Esophagus squamous epithelium (tissue), 5 donors: ENCODE measurements at places on chromosomes 11 and 22. TPM values are rescaled to one million over a fixed set of nuclear protein-coding genes. Genes with fewer than 3 reads are reported as not detected.

DNA sequence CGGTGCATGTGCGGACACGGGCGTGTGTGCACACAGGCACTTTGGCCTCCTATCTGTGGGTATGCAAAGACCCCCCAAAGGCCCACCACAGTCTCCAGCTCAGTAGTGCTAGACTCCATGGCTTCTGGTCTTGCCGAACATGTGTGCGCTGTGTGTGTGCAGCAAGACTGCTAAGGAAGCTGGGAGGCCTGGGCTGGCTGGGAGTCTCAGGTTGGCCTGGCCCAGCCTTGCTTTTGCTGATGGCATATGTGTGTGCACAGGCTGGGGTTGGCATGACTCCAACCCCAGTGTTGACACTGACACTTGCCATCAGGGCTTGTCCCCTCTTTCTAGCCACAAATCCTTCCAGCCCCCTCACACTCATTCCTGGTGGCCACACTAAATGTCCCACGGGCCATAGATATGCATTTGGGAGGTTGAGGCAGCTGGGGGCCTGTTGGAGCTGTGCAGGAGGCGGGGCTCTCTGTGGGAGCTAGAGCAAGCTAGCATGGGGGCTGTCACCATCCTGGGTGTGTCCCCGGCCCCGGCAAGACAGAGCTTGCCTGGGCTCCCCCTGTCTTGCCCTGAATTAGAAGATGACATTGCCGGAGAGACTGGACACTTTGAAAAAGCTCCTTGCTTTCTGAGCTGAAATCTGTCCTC, 60.9 kb upstream of the NECTIN1 start:
- no peak overlapping the region for H3K4me3 ChIP-seq
- DNase-seq: no peak
- H3K4me1 ChIP-seq: no peaks in the 10 kb centered on the region
- H3K27me3 ChIP-seq: no peaks in the 10 kb centered on the region
- H3K27ac ChIP-seq: no peak overlapping the region

- DNase-seq: no peak
- H3K4me3 ChIP-seq: peak overlapping the region; percentile 80
- H3K4me1 ChIP-seq: peaks cover 11% of the 10 kb centered on the region
- H3K36me3 ChIP-seq: no peaks in the 10 kb centered on the region
Measured at GRCh38 chr11:911031-911889, 650 bp upstream of the CHID1 start.

GRCh38 chr11:33952805-33953204, 60.9 kb upstream of the LMO2 start:
- H3K4me3 ChIP-seq: no peak overlapping the region
- DNase-seq: no peak
- H3K27me3 ChIP-seq: no peaks in the 10 kb centered on the region
- peaks cover 8% of the 10 kb centered on the region for H3K4me1 ChIP-seq
- H3K27ac ChIP-seq: no peak overlapping the region
- no peaks in the 10 kb centered on the region for H3K36me3 ChIP-seq

DNA sequence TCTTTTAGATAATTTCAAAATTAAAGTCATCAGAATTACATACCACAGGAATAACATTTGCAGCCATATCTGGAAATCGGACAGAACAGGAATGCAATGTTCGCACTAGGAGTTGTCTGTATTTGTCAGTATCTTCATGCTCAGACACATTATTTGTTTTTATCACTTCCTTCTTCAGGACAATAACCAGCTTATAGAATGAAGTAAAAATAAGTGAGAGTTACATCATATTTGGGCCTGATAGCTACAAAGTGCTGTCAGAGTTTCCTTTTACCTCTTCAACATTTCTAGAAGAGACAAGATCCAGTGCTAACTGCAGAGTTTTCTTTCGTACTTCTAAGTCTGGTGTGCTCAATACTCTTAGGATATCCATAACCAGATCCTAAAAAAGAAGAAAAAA, 18.9 kb downstream of the COPB1 start:
- H3K27ac ChIP-seq: no peak overlapping the region
- DNase-seq: no peak
- H3K27me3 ChIP-seq: no peaks in the 10 kb centered on the region
- no peaks in the 10 kb centered on the region for H3K4me1 ChIP-seq
- H3K36me3 ChIP-seq: peaks cover 8% of the 10 kb centered on the region

Gene CHADL
- total RNA-seq: 2.7 TPM

DNA sequence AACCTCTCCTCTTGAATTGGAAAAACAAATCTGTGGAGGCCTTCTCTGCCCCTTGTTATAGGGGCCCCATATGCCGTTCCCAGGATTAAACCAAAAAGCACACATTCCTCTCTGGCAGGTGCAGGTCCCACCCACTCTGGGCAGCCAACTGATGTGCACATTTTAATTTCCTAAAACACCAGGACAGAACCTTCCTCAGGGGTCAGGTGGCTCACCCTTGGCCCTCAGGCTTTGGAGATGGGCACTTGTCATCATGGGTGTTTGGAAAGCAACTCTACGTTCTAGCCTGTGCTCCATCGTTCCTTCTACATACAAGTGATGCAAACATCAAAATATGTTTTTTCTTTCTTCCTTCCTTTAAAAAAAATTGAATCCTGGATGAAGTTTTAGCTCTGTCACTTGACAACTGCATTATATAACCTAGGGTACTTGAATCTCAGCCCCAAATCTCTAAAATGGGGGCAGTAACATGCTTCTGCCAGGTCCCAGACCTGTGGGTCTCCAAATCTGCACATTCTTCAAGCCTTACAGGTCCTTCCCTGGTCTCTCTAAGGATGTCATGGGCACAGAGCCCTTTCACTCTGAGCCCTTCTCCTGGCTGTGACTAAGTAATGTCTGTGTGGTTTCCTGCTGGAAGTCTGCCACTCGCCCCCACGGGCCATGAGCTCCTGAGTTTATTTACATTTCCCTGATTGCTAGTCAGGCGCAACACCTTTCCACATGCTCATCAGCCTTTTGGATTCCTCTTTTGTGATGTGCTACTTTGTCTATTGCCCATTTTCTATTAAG, 43.8 kb downstream of the KCNQ1OT1 start:
- no peaks in the 10 kb centered on the region for H3K4me1 ChIP-seq
- H3K27ac ChIP-seq: no peak overlapping the region
- H3K36me3 ChIP-seq: no peaks in the 10 kb centered on the region
- no peak overlapping the region for H3K4me3 ChIP-seq
- no peak for DNase-seq
- H3K27me3 ChIP-seq: no peaks in the 10 kb centered on the region

- H3K4me1 ChIP-seq: no peaks in the 10 kb centered on the region
- no peaks in the 10 kb centered on the region for H3K27me3 ChIP-seq
- DNase-seq: no peak
- no peak overlapping the region for H3K27ac ChIP-seq
Measured at GRCh38 chr22:35422145-35422544, 22.2 kb downstream of the MCM5 start.

Gene ZNRF3
- total RNA-seq: 6.6 TPM

Gene ZNF214
- total RNA-seq: 2.1 TPM

DNA sequence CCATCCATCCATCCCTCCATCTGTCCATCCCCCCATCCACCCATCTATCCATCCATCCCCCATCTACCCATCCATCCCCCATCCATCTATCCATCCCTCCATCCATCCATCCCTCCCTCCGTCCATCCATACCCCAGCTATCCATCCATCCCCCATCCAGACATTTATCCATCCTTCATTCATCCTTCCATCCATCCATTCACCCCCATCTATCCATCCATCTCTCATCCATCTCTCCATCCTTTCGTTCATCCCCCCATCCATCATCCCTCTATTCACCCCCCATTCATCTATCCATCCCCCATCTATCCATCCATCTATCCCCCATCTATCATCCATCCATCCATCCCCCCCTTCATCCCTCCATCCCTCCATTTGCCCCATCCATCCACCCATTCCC, 97.5 kb downstream of the MPPED1 start:
- H3K4me3 ChIP-seq: no peak overlapping the region
- DNase-seq: no peak

Gene TSGA10IP
- not detected for total RNA-seq

Gene CLTCL1
- total RNA-seq: 6.5 TPM

GRCh38 chr11:33775467-33775807, 1.1 kb upstream of the FBXO3 start:
- H3K36me3 ChIP-seq: peaks cover 2% of the 10 kb centered on the region
- no peak overlapping the region for H3K4me3 ChIP-seq

DNA sequence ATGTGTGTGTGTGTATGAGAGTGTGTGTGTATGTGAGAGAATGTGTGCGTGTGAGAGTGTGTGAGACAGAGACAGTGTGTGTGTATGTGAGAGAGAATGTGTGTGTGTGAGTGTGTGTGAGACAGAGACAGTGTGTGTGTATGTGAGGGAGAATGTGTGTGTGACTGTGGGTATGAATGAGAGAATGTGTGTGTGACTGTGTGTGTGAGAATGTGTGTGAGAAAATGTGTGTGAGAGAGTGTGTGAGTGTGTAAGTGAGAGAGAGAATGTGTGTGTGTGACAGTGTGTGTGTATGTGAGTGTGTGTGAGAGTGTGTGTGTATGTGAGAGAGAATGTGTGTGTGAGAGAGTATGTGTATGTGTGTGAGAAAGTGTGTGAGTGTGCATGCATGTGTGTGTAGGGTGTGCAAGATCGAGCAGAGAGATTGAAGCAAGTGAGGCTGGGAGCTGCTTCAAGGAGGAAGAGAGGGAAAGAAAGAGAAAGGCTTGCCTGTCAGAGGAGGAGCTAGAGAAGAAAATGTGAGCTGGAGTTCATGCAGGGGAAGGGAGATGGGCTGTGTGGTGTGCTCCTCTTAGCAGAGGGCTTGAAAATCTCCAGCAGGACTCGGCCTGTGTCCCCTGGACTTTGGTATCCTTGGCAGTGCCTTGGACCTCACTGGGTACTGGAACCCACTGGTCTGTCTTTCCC, 27.7 kb upstream of the TP53I11 start:
- peaks cover 5% of the 10 kb centered on the region for H3K4me1 ChIP-seq
- no peak overlapping the region for H3K4me3 ChIP-seq
- H3K27ac ChIP-seq: peak overlapping the region; percentile 83
- H3K27me3 ChIP-seq: no peaks in the 10 kb centered on the region

- no peak for DNase-seq
- H3K27ac ChIP-seq: no peak overlapping the region
- H3K4me1 ChIP-seq: peaks cover 8% of the 10 kb centered on the region
- H3K27me3 ChIP-seq: peaks cover 4% of the 10 kb centered on the region
Measured at GRCh38 chr22:41974691-41975290, 5.5 kb downstream of the SEPTIN3 start.

DNA sequence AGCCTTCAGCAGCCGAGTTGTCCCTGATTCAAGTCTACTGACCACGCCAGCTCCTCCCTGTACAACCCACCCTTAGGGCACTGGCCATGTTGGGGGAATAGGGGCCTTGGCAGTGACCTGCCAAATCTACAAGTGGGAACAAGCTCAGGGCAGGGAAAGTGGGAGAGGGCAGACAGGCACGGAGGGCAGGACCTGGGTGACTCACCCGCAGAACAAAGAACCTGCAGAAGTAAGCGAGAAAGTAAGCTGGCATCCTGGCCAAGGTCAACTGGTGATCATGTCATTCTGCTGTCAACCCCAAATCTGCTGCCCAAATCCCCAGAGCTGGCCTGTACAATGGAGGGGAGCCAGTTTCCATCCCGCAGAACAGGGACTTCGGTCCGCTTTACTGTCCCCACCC, 7.9 kb upstream of the SCGB1A1 start:
- no peaks in the 10 kb centered on the region for H3K36me3 ChIP-seq
- H3K27ac ChIP-seq: peak overlapping the region; percentile 84
- no peaks in the 10 kb centered on the region for H3K27me3 ChIP-seq
- H3K4me1 ChIP-seq: peaks cover 26% of the 10 kb centered on the region
- H3K4me3 ChIP-seq: no peak overlapping the region
- DNase-seq: no peak

GRCh38 chr22:46657996-46658947, 38.1 kb downstream of the GRAMD4 start:
- H3K4me3 ChIP-seq: no peak overlapping the region
- H3K27me3 ChIP-seq: no peaks in the 10 kb centered on the region
- no peak overlapping the region for H3K27ac ChIP-seq
- no peak for DNase-seq

- H3K27me3 ChIP-seq: peaks cover 7% of the 10 kb centered on the region
- peaks cover 6% of the 10 kb centered on the region for H3K4me1 ChIP-seq
- H3K4me3 ChIP-seq: no peak overlapping the region
- no peaks in the 10 kb centered on the region for H3K36me3 ChIP-seq
Measured at GRCh38 chr11:19394525-19395016, 153.8 kb upstream of the E2F8 start.

Gene RAG1
- total RNA-seq: 0.34 TPM

Gene GANAB
- total RNA-seq: 95.0 TPM

- no peak overlapping the region for H3K27ac ChIP-seq
- peaks cover 7% of the 10 kb centered on the region for H3K4me1 ChIP-seq
- no peaks in the 10 kb centered on the region for H3K27me3 ChIP-seq
- no peaks in the 10 kb centered on the region for H3K36me3 ChIP-seq
Measured at GRCh38 chr11:123206791-123207434, 11.9 kb upstream of the CLMP start.

- no peak overlapping the region for H3K27ac ChIP-seq
- H3K4me3 ChIP-seq: no peak overlapping the region
- no peaks in the 10 kb centered on the region for H3K27me3 ChIP-seq
- H3K4me1 ChIP-seq: peaks cover 8% of the 10 kb centered on the region
- no peak for DNase-seq
Measured at GRCh38 chr22:19559324-19559811, 35.2 kb upstream of the CLDN5 start.

GRCh38 chr11:132943357-132943705, 589.0 kb downstream of the OPCML start:
- peaks cover 5% of the 10 kb centered on the region for H3K27me3 ChIP-seq
- no peak overlapping the region for H3K27ac ChIP-seq
- H3K36me3 ChIP-seq: no peaks in the 10 kb centered on the region
- no peak overlapping the region for H3K4me3 ChIP-seq
- peaks cover 4% of the 10 kb centered on the region for H3K4me1 ChIP-seq

- no peaks in the 10 kb centered on the region for H3K36me3 ChIP-seq
- no peak for DNase-seq
- no peak overlapping the region for H3K4me3 ChIP-seq
- no peak overlapping the region for H3K27ac ChIP-seq
- H3K4me1 ChIP-seq: peaks cover 6% of the 10 kb centered on the region
Measured at GRCh38 chr11:110126936-110127335, 33.7 kb downstream of the ZC3H12C start.

DNA sequence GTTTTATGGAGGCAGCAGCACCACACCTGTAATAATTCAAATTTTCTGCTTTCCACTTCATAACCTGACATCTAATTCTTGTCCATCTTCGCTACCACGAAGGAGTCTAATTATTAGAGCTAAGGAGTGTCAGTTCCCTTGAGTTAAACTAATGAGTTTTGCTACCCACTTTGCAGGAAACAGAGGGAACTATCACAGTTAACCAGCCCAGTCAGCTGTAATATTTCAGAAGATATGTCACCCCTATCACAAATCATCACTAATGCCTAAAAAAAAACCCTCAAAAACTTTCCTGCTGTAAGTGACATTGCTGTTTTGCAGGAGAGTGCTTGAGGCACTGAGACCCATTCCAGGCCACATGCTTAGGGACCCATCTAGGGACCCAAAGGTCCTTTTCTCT, 8.4 kb downstream of the TECTA start:
- H3K27ac ChIP-seq: no peak overlapping the region
- no peaks in the 10 kb centered on the region for H3K36me3 ChIP-seq

Gene CHST1
- total RNA-seq: 0.27 TPM

GRCh38 chr11:124890683-124891372, 6.8 kb downstream of the ROBO4 start:
- no peaks in the 10 kb centered on the region for H3K27me3 ChIP-seq
- H3K36me3 ChIP-seq: no peaks in the 10 kb centered on the region
- no peak overlapping the region for H3K4me3 ChIP-seq

GRCh38 chr11:116790167-116791001, 1.3 kb downstream of the APOA5 start:
- H3K27me3 ChIP-seq: no peaks in the 10 kb centered on the region
- no peak overlapping the region for H3K4me3 ChIP-seq
- peaks cover 16% of the 10 kb centered on the region for H3K4me1 ChIP-seq

- no peak for DNase-seq
- H3K4me3 ChIP-seq: peak overlapping the region; percentile 3
- H3K36me3 ChIP-seq: peaks cover 40% of the 10 kb centered on the region
- peaks cover 13% of the 10 kb centered on the region for H3K27me3 ChIP-seq
- peak overlapping the region; percentile 94 for H3K27ac ChIP-seq
Measured at GRCh38 chr11:834371-835316, 1.9 kb downstream of the CD151 start.
